ENCODE measurements at places on chromosomes 2 and 18.
A peak's percentile ranks its signal among the peaks of the same experiment; 100 is the strongest.

DNA sequence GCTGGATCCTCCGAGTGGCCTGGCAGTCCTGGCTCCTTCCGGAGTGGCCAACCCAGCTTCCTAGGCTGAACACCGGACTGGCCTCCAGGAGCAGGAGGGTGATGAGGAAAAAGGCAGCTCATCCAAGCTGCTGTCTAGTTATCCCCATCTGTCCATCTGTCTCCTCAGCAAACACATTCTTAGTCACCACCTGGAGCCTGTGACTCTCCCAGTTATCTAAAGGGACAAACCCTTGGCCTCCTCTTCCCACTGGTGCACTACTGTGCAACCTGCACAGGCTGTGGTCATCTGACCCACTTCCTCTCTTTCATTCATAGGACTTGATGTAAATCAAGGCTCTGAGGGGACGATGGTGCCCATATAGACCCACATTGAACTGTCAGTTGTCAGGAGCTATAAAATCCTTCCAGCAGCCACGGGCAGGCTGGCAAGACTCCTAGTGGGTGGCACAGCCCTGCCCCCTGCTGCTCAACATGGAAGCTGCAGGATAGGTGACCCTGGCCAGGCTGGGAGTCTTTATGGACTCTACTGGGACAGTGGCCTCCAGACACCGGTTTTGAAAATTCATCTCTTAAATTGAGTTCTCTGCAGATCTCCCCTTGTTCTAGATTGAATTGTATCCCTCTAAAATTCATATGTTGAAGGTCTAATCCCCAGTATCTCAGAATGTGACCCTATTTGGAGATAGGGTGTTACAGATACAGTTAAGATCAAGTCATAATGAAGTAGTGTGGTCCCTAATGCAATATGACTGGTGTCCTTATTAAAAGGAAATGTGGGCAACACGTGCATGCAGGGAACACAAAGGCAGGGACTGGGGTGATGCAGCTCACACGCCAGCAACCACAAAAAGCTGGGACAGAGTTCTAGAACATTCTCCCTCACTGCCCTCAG is 29.3 kb upstream of the DUSP2 start:
- peak; percentile 44 for DNase-seq

GRCh38 chr18:43606795-43607194 is 329.5 kb upstream of the SYT4 start:
- DNase-seq, result no peak

DNA sequence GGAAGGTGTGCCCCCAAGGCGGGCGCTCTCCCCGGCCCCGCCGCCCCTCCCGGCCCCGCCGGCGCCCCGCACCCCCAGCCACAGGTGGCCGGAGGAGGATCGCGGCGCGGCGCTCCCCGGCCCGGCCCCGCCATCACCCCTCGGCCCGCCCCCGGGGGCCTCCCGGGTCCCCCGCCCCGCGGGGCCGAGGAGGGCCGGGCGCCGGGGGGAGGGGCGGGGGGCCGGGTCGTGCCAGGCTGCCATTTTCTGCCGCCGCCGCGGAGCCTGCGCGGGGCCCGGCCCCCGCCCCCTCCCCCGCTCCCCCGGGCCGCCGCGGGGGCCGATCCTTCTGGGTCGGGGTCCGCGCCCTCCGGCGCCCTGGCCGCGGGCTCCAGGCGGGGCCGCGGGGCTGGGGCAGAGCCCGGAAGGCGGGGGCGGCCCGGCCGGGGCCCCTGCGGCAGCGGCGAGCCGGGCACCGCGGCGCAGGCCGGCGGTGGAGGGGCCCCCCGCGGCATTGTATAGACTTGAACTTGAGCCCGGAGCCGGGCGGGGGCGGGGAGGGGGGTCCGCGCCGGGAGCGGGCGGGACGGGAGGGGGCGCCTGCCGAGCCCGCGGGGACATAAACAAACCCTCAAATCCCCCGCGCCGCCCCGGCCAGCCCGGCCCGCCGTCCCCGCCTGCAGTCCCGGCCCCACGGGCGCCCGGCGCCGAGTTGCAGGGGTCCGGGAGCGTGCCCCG is 556 bp downstream of the DNMT3A start:
- peak; percentile 54 for DNase-seq

DNA sequence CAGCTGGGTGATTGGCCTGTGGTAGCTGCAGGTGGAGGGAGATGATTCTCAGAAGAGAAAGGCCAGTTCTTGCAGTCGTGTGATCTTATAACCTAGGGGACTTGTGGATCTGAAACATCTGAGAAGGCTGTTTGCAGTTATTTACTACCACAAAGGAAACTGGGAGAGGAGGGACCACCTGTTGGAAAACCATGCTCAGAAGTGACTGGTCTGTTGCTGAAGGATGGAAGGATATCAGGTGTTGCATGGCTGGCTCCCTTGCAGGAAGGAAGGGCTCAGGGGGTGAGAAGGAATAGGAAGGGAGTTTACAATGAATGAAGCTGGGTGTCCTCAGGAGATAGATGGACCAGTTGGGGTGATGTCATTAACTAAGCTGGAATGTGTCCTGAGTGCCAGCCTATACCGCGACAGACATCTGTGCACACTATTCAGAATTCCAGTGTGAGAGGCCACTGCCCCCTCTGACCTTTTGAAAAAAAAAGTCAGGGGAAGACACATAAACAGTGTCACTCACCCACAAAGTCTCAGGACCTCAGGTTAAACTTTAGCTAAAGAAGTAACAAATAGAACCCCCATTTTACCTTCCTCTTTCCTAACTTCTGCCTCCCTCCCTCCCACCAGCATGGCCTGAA is 17.5 kb downstream of the IGFBP2 start:
- DNase-seq, result no peak

GRCh38 chr2:231412618-231412963 is 17.1 kb downstream of the B3GNT7 start:
- DNase-seq, result no peak

- DNase-seq, result no peak
Observed at GRCh38 chr2:70927641-70928040, 8.1 kb upstream of the ATP6V1B1 start.
